ENCODE measurements at places on chromosomes 12 and 14. TPM values are rescaled to one million over a fixed set of nuclear protein-coding genes. Genes with fewer than 3 reads are reported as not detected.

HEATR5A gene
- 22.0 TPM for total RNA-seq

KLRG1 gene
- total RNA-seq, result 0.69 TPM

EIF2S3B gene
- 0.28 TPM for total RNA-seq

KRT73 gene
- total RNA-seq, result not detected

RASAL1 gene
- 0.28 TPM for total RNA-seq

KRT2 gene
- 0.33 TPM for total RNA-seq

ACVR1B gene
- 23.0 TPM for total RNA-seq

PARP2 gene
- 26.6 TPM for total RNA-seq

AICDA gene
- not detected for total RNA-seq

CBX5 gene
- total RNA-seq, result 130 TPM

DNA sequence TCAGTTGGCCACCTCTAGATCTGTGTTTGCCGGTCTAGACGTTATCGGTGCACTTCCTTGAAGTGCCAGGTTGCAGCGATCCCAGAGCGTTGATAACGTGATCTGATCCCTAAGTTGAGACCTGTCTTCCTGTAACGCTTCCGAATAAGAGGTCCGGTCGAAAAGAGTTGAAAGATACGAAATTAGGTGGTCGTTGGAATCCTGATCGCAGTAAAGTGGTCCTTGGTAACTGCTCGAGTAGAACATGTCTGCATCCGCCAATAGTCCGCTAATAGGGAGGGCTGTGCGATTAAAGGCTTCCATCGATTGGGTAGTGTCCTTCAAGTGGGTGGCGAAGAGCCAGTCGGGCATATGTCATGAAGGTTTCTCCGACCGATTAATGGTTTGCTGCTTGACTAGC lies 2.7 kb downstream of the SRSF5 start:
- DNase-seq, result no peak

GRCh38 chr12:33876618-33877017 lies 145.7 kb upstream of the ALG10 start:
- no peak for DNase-seq

DNA sequence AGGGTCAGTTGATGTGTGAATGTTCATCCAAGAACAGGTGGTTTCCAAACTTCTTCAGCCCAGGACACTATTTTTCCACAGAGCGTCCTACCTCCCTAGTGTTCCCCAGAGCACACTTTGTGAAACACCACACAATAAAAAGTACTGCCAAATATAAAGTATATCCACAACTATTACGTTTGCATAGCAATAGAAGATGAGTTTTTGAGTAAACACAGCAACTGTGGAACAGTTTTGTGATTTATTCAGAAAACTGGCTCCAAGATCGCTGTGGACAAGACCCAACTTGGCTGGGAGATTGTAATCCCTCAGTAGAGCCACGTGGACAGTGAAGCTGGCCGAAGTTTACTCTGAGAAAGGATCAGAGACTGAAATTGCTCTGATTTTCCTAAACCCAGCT lies 14.5 kb upstream of the MAP1LC3B2 start:
- no peak for DNase-seq

DNA sequence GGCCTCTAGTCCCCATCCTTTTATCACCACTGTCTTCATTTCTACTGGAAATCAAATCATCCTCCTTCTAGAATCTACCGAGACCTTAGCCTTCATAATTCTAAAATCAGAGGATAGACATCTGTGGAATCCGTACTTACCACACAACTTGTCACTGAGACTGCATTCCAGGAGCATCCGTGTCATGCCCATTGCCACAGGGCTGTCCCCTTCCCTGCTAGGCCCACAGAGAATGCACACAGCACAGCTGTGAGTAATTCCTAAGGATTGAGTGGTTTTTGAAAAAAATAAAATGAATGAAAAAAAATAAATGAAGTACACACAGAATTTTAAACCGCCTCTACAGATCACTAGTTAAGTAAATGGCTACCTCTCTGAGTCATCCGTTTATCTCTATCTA lies 21.0 kb upstream of the MAGOHB start:
- no peak for DNase-seq

- no peak for DNase-seq
Observed at GRCh38 chr14:92339426-92339825, 16.5 kb downstream of the SLC24A4 start.

DNA sequence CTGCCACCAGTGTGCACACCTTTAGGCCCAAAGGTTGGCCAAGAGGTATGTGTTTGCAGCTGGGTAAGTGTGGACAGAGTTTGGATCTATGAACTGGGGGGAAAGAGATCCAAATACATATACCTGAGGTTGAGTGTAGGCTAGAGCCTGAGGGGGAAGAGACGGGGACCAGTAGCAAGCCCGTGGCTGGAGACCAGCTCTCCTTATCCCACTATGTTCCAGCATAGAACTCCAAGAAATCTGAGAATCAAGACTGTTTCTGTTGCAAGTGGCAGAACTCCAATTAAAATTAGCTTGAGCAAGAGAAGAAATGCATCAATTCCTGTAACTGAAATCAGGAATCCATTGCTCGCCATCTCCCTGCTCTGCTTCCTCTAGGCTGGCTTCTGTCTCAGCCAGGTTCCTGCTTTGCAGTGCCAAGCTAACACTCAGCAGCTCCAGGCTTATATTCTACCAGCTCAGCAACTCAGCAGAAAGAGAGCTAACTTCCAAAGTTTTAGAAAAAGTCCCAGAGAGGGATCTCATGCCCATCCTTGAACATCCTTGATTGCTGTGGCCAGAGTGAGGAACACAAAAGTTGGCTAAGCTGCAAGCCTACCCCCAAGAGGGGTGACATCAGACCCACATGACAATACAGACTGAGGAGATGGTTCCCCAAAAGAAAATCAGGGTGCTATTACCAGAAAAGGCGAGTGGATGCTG lies 1.5 kb upstream of the PCK2 start:
- no peak for DNase-seq

DNA sequence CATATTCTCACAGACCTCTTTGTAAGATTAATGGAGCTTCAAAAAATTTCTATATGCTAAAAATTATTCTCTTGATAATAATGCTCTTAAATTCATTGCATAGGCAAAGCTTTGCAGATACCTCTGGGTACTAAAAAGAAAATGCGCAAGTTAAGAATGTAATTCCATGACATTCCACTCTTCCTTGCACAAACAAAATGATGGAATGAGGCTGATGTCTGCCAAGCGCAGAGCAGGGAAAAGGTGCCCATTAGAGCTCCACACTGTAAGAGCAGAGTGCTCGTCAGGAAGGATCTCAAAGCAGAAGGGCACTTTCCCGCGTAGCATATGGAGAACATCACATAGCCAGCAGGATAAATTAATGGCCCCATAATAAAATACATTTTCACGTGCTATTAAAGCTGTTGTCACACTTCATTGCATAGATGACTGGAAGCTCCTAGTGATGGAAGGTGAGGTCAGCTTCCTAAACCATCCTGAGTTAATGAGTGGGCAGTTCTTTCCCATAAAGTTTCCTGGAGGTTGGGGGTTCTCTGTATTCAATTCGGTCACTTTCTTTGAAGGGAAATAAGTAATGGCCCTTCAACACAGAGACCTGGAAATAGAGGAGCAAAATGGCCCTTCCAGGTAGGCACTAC lies 1058.9 kb downstream of the GALC start:
- DNase-seq, result no peak

GRCh38 chr12:93060666-93061472 lies 131.8 kb upstream of the EEA1 start:
- DNase-seq, result no peak

GRCh38 chr14:56952766-56953473 lies 142.6 kb upstream of the OTX2 start:
- no peak for DNase-seq

GRCh38 chr14:38238332-38238731 lies 17.6 kb downstream of the CLEC14A start:
- no peak for DNase-seq

- DNase-seq, result no peak
Observed at GRCh38 chr12:144650-145284, 69.2 kb downstream of the SLC6A12 start.

DNA sequence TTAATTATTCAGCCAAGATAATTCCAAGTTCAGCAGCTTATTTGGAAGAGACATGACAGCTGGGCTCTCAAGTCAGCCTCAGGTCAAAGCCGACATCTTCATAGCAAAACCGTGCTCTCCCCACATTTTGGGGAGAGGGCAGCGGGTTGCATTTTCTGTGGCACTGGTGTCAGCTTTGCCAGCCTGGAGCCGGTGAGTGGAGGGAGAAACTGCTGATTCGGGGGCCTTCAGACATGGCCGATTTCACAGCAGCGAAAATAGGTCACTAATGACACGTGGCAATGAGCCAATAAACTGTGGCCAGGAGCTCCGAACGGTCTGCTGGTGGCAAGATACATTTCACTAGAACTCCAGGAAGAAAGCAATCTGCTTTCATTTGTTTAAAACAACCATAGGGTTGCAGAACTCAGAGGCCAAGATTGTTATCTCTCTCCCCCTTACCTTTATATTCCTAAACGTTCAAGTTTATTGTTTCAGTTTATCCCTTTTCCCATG lies 173.2 kb downstream of the CAND1 start:
- DNase-seq, result no peak

DNA sequence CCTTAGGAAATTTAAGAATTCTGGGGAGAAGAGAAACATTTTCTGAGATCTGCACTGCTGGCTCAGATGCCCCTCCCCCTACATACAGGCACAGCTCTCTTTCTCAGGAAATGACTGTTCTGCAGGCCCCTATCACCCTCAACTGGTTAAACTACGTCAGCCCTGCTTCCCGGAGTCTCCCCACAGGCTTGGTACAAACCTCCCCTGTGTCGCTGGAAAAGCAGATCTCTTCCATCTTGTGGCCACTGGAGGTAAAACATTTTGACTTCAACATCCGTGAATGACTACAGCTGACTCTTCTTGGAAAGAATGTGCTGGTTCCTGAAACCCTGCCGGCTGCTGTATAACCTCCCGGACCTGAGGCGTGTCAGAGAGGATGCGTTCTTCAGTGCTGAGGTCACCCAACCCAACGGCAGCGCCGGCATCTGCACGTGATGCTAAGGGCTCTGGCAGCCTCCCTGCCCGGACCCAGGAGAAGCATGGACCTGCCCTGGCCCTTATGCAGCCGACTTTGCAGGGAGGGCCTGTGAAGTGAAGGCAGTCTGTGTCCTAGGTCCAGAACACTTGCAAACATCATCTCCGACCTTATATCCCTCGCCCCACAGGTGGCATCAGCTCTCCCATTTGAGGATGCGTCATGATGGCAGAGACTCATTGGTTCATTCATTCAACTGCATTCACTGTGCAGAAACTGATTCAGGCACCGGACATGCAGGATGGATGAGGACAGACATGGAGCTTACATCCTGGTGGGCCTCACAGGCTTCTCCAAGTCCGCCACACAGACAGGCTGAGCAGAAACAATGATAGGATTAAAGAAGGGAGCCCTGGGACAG lies 129.2 kb downstream of the GCH1 start:
- DNase-seq, result peak; percentile 94

- no peak for DNase-seq
Observed at GRCh38 chr14:45210159-45210558, 42.8 kb downstream of the MIS18BP1 start.

- no peak for DNase-seq
Observed at GRCh38 chr12:79121486-79121885, 256.9 kb downstream of the SYT1 start.

GRCh38 chr14:77849711-77850110 lies 49.8 kb downstream of the ADCK1 start:
- DNase-seq, result no peak

DNA sequence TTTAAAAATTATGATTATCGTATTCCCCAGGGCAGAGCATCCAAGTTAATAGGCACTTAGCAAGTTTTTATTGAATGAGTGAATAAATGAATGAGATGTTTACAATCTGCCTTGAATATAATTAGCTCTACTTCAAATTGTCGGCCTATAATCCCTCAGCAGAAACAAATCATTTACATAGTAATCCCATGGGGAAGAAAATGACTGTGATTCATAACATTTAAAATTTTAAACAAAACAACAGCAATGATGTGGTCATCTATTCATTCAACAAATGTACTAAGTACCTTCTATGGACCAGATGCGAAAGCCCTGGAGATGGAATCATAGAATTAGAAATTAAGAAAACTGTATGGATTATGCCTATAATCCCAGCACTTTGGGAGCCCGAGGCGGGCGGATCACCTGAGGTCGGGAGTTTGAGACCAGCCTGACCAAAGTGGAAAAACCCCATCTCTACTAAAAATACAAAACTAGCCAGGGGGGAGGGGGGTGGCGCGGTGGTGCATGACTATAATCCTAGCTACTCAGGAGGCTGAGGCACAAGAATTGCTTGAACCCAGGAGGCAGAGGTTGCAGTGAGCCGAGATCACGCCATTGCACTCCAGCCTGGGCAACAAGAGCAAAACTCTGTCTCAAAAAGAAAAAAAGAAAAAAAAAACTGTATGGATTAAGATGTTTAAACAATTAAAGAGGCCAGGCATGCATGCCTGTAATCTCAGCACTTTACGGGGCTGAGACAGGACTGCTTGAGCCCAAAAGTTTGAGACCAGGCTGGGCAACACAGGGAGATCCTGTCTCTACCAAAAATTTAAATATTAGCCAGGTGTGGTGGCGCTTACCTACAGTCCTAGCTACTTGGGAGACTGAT lies 17.7 kb upstream of the MDM2 start:
- no peak for DNase-seq

- no peak for DNase-seq
Observed at GRCh38 chr12:49025463-49025862, 6.9 kb upstream of the PRKAG1 start.

DNA sequence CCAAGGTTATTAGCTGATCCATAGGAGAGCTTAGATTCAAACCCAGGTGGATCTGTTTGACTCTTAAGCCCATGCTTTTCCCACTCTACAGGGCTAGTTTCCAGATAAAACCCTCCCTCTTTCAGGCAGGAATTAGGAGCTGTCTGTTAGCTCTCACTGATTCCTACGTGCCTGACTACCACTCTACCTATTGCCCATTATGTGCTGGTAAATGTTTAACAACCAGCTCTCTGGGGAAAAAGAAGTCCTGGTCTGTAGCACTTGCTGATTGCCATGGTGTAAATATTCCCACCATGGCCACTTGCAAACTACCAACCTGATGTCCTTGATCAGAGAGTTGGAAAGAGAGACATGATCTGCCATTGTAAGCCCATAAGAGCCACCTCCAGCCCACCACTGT lies 65.5 kb upstream of the BDKRB2 start:
- DNase-seq, result no peak

- no peak for DNase-seq
Observed at GRCh38 chr12:120488057-120488640, 7.8 kb upstream of the DYNLL1 start.

GRCh38 chr14:103348154-103348553 lies 14.1 kb downstream of the EIF5 start:
- DNase-seq, result no peak

DNA sequence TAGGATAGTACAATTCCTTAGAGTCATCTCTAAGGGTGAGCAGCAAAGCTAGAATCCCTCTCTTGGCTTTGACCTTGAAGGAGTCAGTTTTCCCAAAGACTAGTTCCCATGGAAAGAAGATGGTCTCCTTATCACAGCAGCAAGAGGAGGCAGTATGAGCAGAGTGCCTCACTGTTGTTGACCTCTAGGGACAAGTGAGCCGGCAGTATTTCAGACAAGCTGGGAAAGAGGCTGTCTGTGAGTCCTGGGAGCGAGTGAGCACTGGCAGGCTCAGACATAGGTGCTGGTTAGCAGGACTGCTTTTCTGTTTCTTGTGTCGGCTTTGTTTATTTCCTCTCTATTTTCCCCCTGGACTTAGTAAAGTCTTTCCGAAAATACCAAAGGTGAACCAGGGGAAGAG lies 60.7 kb downstream of the NTF3 start:
- no peak for DNase-seq

- DNase-seq, result peak; percentile 42
Observed at GRCh38 chr14:50860478-50861086, 11.3 kb upstream of the ABHD12B start.
